Dermis microvascular lymphatic vessel endothelial cell (primary cell): ENCODE measurements at places on chromosomes 3 and 15.

DNA sequence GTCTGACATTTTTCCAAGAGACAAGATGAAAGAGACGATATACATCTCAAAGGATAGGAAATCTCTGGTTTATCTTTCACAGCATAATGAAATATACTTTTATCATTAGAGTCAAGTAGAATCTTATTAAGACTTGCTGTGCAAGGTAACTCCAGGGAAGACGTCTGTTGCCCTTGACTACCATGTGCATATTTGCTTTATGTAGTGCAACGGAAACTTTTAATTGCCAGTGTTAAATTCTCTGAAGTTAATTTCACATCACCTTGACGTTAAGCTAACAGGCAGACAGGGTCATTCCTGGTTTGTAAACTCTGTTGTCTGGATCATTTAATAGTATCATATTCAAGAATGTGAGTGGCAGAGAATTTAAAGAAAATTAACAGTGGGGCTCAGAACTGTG is 82.8 kb downstream of the LRTM1 start:
- no peak for DNase-seq

- DNase-seq: no peak
These were observed 19.7 kb upstream of the NCK1 start for GRCh38 chr3:136842294-136842693.

GRCh38 chr3:4864503-4864902 is 114.7 kb upstream of the BHLHE40 start:
- no peak for DNase-seq

DNA sequence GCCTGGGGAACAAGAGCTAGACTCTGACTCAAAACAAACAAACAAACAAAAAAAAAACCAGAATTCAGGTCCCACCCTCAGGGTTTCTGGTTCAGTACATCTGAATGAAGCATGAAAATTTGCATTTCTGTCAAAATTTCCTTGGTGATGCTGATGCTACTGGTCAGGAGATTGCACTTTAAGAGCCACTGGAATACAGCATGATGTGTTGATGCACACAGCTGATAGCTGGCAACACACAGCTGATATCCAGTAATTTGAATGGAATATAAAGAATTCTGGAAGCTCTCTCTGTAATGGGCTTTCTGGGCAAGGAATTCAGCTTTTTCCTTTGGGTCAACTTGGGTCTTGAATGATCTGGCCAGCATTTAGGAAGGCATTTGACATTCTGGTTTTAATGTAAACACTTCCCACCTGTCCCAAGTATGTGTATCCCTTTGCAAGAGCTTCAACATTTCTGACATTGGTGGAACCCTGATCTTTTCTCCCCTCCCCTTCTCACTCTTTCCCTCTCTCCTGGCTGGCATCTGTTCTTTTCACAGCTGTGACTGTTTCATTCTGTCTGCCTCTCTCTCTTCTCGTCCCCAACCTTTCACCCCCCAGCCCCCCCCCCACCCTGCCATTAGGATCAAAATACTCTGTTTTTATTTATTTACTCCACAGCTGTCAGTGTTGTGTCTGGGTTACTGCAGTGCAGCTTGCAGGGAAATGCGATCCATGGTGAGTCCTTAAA is 189.5 kb downstream of the TPRG1 start:
- no peak for DNase-seq

DNA sequence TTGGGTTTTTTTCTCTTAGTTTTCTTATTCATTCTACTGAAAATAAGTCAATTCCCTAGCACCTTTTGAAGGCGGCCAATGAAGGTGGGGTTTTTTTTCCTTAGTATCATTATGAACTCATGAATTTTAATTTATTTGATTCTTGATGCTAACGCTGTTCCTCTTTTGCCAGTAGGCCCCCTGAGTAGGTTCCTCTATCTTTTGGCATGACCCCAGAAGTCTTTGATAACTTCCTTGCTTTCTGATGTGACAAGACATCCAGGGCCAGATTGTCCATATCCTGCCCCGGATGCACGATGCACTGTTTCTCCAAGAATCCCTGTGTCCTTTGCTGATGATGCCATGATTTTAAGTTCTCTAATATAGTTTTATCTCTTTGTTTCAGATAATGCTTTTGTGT is 20.6 kb downstream of the LRRK1 start:
- DNase-seq: no peak

DNA sequence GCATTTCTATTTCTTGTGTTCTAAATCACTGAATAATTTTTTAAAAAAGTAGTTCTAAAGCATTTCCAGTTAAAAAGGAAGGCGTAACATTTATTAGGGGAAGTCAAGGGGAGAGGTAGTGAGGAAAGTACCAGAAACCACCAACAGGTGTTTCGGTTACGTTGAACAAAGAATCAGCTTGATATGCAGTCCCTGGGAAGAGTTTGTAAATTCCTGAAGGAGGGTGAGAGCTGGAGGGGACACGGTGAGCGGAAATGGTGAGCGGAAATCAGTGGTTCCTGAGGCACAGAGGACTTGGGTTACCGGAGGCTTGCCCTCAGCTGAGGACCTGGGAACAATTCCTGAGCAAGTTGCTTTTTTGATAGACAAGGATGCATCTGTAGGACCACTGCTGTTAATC is 17.8 kb downstream of the MAP2K1 start:
- DNase-seq: no peak

- no peak for DNase-seq
These were observed 124.8 kb downstream of the DMXL2 start for GRCh38 chr15:51497806-51498205.
